ENCODE measurements at places on chromosomes 5 and 9.

DNA sequence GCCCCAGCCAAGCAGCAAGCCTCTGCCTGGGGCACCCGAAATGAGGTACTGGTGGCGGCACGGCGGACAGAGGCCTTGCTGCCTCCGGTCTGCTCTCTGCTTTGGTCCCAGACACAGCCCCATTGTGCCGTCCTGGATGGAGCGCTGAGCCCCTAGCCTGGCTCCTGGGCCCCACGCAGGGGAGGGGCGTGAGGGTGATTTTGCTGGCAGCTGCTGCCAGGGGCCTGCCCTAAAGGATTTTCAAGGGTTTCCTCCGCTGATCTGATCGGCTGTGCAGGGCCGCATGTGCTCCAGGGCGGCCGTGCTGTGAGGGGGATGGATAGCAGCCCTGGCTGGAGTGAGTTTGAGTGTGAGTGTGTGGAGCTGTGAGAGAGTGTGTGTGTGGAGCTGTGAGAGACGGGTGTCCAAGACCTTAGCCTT lies 1.3 kb downstream of the GPSM1 start:
- DNase-seq = no peak

DNA sequence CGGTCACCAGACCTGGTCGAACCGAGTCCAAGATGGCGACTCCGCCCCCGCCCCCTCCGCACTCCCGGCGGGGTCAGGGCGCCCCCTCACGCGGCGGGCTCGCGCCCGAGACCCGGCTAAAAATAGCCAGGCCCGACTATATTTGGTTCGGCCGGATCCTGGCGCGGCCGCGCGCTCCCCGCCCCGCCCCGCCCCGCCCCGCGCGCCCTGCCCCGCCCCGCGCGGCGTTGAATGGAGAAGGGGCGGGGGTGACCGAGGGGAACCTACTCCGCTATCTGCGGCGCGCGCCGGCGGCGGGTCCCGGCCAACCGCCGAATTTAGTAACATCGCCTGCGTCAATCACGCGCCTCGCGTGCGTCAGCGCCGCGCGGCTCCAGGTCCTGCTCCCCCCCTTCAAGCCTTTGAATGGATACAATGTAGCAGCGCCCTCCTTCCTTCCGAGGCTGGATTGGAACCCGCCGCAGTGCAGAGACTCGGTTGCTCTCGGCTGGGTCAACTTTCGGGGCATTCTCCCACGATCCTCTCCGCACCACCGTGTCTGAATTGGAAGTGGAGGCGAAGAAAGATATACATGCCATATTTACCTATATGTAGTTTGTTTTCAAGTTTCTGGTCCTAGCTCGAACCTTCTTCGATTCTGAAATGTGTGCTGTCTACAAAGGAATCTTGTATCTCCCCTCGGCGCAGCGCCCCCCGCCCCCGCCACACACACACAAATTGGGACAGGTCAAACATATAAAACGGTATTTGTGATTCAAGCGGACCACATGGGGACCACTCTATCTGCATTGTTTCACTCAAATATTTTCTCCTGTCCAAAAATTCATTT lies 1.6 kb upstream of the NR4A3 start:
- DNase-seq = peak; percentile 75

DNA sequence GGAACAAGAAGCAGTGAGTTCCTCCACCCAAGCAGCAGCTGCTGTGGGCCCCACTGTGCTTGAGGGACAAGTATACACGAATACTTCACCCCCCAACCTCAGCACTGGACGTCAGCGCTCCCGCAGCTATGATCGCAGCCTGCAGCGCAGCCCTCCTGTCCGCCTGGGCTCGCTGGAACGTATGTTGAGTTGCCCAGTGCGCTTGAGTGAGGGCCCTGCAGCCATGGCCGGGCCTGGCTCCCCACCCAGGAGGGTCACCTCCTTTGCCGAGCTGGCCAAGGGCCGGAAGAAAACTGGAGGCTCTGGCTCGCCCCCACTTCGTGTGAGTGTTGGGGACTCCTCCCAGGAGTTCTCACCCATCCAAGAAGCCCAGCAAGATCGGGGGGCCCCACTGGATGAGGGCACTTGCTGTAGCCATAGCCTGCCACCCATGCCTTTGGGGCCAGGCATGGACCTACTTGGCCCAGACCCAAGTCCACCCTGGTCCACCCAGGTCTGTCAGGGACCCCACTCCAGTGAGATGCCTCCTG lies 57.1 kb upstream of the TESK1 start:
- DNase-seq = no peak

- no peak for DNase-seq
These were observed 17.5 kb downstream of the PSD2 start for GRCh38 chr5:139812836-139813805.

- DNase-seq = no peak
These were observed 8.8 kb upstream of the IGFBPL1 start for GRCh38 chr9:38432922-38433510.

GRCh38 chr9:90741036-90741435 lies 60.6 kb upstream of the SYK start:
- no peak for DNase-seq

- no peak for DNase-seq
These were observed 119.6 kb upstream of the COL5A1 start for GRCh38 chr9:134521817-134522501.

GRCh38 chr9:135552698-135553171 lies 6.8 kb downstream of the OBP2A start:
- no peak for DNase-seq

DNA sequence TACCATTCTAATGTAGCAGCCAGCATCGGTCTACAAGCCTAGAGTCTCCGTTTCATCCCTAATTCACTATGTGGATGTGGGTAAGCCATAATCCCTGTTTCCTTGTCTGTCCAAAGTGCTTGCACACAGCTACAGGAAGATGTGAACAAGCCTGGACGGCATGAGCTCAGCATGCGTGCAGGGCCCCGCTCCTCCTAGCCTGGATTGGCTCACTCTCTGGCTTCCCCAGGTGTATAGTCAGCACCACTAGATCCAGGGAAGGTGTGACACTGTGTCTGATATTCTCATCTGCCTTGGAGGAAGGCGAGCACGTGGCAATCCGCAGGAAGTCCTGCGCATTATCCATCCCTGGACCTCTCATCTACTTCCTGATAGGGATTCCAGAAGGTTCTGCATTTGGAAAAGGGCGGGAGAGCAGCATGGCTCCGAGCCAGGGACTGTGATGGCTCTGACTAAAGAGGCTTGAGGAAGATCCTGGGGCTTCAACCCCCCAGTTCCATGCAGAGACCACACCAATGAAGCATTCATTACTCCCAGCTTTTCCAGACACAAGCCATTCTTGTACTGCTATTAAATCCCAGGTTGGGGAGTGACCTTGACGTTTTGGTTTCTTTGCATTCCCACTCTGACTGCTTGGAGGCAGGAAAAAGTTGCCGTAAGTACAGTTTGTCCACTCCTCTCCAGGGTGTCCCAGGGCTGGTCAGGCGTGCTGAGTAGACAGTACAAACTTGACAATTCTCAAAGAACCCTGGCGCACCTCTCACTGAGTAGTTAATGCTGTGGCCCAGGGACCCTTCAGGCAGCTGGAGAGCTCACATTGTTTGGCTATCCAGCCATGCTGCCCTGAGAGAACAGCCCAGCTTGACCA lies 65.6 kb downstream of the PSD2 start:
- no peak for DNase-seq

DNA sequence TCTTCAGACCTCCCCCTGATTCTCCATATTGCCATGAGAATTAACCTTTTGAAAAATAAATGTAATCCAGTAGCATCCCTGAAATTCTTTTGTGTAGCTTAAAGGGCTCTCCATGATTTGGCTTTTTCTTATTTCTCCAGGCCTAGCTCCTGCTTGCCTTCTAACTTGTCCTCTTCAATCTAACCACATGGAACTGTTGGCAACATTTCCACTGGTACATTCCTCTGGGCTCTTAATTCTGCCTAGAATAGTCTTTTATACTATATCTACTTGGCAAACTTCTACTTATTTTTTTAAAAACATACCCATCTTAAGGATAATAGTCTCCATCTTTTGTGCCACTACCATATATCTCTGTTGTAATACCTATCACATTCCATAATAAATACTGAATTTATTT lies 54.1 kb downstream of the GNG10 start:
- DNase-seq = no peak

- DNase-seq = no peak
These were observed 102.0 kb downstream of the CFAP95 start for GRCh38 chr9:69922646-69923045.

- no peak for DNase-seq
These were observed 28.8 kb upstream of the TJP2 start for GRCh38 chr9:69145144-69145715.

- no peak for DNase-seq
These were observed 67.9 kb downstream of the NFIB start for GRCh38 chr9:14245901-14246525.

GRCh38 chr5:43115968-43116367 lies 4.7 kb upstream of the ZNF131 start:
- DNase-seq = no peak

DNA sequence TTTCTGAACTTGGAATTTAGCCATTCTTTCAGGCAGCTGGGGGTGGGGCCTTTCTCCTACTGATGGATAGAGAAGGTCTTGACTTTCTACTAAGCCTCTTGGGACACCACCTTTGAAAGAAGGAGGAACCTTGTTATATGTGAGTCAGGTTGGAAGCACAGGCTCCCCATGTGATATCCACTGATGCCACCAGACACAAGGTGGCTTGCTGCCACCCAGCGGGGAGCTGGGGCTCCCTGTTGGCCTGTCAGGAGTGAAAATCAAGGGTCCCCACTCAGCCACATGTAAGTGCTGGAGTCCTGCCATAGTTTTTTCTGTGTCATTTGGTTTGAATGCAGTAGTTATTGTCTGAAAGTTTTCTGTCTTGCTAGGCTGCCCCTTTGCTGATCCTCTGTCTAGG lies 252.4 kb upstream of the NFIL3 start:
- no peak for DNase-seq

DNA sequence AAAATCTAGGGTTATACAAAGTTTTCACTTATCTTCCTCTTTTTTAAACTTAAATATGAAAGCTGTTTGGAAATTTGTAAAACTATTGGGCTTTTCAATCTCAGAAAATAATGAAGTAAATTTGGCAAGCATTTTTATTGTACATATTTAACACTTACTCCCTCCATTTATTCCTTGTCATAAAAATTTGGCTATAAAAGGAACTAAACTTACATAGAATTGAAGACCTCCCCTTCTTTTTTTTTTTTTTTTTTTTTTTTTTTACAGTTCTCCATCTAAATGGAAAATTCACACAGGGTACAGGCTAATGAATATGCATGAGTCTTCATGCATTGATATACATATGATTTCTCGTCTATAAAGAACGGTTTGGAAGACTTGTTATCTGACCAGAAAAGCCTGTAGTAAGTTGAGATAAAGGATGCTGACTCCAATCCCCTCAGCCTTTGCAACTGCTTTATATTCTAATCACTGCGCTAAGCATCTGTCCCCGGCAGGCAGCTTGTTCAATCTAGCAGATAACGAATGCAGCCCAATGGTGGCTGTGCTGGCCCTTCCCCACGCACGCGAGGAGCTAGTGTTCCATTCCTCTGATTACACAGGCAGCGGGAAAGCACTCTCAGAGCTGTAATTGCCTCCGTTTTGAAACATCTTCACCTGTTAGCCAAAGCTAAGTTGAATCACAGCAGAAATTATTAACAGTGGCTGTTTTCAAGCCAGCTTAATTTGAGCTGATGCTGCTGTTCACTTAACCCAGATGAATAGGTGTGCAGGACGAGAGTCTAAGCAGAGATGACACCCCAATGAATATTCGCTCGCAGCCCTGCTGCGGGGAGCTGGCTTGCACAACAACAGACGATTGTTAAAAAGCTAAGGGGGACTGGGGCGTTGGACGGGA lies 453.8 kb upstream of the ZNF608 start:
- no peak for DNase-seq

DNA sequence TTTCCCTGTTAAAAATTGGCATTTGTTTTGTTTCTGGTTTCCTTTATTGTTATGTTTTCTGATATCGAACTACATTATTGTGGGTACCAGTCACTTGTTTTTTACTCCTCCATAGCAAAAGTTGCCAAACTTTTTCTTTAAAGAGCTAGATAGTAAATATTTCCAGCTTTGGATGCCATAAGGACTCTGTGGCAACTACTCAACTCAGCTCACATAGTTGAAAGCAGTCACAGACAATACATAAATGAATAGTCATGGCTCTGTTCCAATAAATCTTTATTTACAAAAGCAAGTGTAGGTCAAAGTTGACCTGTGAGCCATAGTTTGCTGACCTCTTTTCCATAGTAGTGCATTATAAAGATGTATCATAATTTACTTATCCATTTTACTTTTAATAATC lies 305.0 kb downstream of the RASEF start:
- no peak for DNase-seq

- DNase-seq = no peak
These were observed 188.0 kb downstream of the CARTPT start for GRCh38 chr5:71907001-71907588.

- DNase-seq = no peak
These were observed 32.4 kb downstream of the SLC9A3 start for GRCh38 chr5:491856-492155.

DNA sequence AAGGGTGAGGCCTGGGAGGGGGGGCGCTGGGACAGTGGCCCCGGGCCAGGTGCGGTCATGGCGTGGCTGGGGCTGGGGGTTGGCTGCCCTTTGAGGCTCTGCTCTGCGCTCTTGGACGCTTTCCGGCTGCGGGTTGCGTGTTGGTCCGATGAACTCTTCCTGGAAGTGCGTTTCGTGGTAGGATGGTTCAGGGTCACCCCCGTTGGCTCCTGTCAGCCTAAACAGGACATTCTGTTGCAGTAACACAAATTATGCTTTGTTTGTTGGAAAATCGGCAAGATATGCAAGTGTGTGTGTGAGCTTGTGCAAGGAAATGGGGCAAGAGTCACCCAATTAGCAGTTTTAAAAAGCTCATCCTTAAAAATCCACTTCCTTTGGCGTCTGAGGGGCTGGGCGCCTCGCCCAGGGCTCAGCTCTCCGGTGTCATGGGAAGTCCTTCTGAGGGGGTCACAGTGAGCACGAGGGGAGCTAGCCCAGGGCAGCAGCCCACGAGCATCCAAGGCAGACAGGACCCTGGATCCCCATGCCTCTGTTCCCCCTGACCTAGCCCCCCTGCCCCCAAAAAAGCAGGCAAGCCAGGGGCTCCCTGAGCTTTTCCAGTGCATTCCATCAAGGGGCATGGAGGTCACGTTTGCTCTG lies 22.2 kb upstream of the RNU6ATAC start:
- no peak for DNase-seq

DNA sequence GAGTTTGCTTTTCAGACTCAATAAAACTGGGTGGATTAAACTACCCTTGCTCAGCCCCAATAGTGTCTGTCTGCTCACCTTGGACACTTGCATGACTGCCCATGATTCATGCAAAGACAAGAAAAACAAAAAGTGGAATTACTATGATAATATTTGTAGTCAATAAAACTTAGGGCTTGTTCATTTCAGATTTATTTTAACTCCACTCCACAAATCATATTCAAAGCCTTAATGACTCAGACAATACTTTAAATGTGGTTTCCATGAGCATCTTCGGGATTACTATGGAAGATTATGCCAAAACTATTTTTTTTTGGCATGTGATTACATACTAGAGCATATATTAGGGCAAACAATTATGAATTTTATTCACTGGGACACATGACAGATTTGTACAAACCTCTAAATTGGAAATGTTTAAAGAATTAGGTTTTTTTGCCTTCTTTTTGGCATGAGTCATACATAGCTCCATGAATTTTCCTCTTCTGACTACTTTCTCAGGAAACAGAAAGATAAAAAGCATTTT lies 468.9 kb downstream of the ACTL7B start:
- DNase-seq = no peak

- no peak for DNase-seq
These were observed 467.9 kb upstream of the DAB2 start for GRCh38 chr5:39892708-39893107.

Measured in GM19239 (cell line).